ENCODE measurements at places on chromosomes 1 and 21. TPM values are rescaled to one million over a fixed set of nuclear protein-coding genes. Genes with fewer than 3 reads are reported as not detected.

PLD5 gene
- total RNA-seq, result not detected

FAM72C gene
- 0.44 TPM for total RNA-seq

WASF2 gene
- 20.3 TPM for total RNA-seq

RNF19B gene
- 8.7 TPM for total RNA-seq

HLX gene
- total RNA-seq, result 4.2 TPM

RNF186 gene
- total RNA-seq, result not detected

CYP2J2 gene
- total RNA-seq, result 0.13 TPM

APCS gene
- total RNA-seq, result not detected

DNASE2B gene
- total RNA-seq, result not detected

RC3H1 gene
- total RNA-seq, result 18.6 TPM

SPOCD1 gene
- total RNA-seq, result 43.3 TPM

CFAP107 gene
- total RNA-seq, result not detected

RIMKLA gene
- total RNA-seq, result not detected

C1orf94 gene
- 0.06 TPM for total RNA-seq

GCSAML gene
- not detected for total RNA-seq

IL22RA1 gene
- total RNA-seq, result 0.25 TPM

WDR64 gene
- total RNA-seq, result not detected

CFHR3 gene
- total RNA-seq, result not detected

FNDC10 gene
- total RNA-seq, result 0.87 TPM

CYP4A22 gene
- not detected for total RNA-seq

CHML gene
- total RNA-seq, result 6.9 TPM

CTSS gene
- total RNA-seq, result 25.8 TPM

GIPC2 gene
- 0.92 TPM for total RNA-seq

CD1B gene
- not detected for total RNA-seq

CR1L gene
- not detected for total RNA-seq

RNF223 gene
- total RNA-seq, result not detected

CHODL gene
- total RNA-seq, result 0.26 TPM

NR0B2 gene
- not detected for total RNA-seq

ACP6 gene
- 5.5 TPM for total RNA-seq

CADM3 gene
- total RNA-seq, result not detected

SERPINC1 gene
- total RNA-seq, result 0.12 TPM

KIAA1614 gene
- total RNA-seq, result 7.6 TPM

FBXO2 gene
- total RNA-seq, result 0.25 TPM

DONSON gene
- total RNA-seq, result 23.1 TPM

TCHHL1 gene
- not detected for total RNA-seq

GART gene
- total RNA-seq, result 65.1 TPM

MPL gene
- not detected for total RNA-seq

NUF2 gene
- total RNA-seq, result 9.7 TPM

NGF gene
- 7.7 TPM for total RNA-seq

ANKRD34A gene
- total RNA-seq, result 0.62 TPM

CFAP45 gene
- total RNA-seq, result 1.3 TPM

SLC6A17 gene
- 1.6 TPM for total RNA-seq

NTMT2 gene
- total RNA-seq, result not detected

STUM gene
- total RNA-seq, result not detected
